Neuronal stem cell (in vitro differentiated cells): ENCODE measurements at places on chromosomes 6 and 20.

DNA sequence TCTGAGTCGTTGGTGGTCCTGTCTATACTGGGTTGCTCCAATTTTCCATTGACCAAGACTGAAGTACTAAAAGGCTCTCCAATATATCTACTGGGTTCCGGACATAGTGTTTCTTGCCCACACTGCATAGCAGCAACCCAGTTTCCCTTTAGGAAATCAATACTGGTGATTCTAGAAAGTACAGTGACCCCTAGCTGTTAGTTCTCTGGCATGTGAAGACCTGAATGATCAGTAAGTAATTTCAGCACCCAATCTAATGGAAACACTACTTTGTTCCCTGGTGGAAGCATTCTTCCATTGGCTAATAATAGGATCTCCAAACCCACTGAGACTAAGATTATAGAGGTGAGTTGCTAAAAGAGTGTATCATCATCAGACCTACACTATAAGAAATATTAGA is 40.8 kb upstream of the STMND1 start:
- DNase-seq: no peak

DNA sequence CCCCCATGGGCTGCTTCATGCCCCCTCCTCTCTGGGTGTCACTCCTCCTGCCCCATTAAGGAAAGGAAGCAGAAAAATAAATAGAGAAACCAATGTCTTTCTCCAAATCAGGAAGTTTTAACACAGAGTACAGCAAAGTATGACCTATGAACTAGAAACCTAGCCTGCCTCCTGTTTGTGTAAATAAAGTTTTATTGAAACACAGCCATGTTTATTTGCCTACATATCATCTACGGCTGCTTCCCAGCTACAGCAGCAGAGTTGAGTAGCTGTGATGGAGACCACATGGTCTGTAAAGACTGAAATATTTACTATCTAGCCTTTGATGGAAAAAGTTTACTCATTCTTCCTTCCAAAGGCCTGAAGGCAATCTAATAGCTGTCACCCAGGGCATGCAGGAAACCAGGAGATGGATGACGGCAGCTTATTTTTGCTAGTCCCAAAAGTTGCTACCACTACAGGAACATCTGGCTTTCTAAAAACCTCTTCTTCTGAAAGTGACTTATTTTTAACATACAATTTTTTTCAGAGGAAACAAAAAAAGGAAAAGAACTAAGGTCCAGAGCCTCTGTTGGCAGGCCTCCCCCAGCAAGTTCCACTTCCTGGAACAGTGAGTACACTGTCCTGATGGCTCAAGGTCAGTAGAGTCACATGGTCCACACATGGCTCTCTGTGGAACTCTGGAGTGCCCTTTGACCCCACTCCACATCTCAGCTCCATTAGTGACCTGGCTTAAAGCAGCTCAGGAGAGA is 287.8 kb downstream of the PTPRT start:
- DNase-seq: no peak

DNA sequence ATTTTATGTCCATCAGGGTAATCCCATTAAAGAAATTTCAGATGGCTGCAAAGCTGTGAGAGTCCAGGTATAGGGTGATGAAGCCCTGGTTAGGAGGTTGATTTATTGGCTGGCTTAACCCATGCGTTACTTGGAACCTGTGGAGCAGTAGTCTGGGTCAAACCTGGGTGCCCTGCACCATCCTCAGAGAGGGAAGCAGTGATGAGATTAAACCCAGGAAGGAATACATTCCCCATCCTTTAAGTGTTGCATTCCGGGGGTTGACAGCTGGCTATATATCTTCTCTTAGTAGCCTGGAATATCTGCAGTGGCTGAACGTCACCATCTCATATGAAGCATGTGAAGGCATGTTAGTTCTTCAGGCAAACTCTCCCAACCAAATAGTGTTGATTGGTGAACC is 44.9 kb upstream of the JAG1 start:
- no peak for DNase-seq

DNA sequence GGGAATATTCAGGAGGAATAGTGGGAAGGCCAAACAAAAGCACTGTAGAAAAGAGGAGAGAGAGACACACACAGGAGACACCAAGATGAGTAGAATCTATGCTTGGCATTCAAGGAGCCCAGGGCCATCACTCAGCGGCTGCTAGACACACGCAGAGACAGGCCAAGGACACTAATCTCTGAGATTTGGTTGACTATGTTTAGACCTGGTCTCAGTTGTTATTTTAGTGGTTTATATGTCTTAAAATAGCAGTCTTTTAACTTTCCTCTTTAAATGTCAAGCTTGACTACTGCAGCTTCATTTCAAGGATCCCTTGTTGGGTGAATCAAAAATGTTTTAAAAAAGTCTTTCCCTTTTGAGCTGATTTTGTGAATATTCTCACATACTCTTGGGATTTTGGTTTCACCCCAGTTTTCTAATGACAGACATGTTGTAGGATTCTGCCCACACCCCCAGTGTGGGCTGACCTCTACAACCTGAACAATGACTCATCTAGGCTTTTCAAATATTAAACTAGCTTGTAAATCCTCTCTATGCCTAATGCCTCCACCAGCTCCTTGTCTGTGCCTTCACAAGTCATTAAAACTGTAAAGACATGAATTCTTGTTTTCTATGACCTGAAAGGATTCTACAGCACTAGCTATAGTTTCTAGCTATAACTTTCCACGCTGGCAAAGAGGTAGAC is 142.7 kb upstream of the EXOC2 start:
- DNase-seq: no peak

- DNase-seq: no peak
These were observed 38.5 kb upstream of the BMP6 start for GRCh38 chr6:7687145-7688111.

DNA sequence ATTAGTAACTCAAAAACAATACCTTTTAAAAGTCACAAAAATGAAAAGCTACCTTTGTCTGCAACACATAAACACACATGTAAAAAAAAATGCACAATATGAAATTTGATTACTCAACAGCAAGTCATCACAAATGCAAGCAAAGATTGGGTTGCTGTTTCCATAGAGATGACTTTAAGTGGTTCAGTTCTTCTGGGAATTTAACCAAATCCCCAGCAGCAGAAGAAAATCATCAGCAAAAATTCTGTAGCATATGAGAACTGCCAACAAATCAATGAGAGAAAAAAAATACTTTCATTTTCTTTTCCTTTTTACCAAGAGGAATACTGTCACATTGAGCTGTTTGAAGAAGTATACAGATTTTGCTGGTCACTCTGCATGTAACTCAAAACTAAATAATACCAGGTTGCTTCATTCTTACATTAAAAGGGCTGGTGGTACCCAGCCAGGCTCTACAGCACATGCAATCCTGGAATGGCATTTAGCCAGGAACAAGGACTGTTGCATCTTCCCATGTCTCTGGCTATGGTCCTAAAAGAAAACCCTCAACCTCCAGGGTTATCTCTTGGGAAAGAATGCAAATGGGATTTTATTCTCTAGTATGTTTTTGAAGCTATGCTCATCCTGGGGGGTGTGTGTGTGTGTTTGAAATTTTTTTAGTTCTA is 158.3 kb downstream of the OPRM1 start:
- no peak for DNase-seq

GRCh38 chr20:4166726-4167035 is 151.3 kb upstream of the RNF24 start:
- no peak for DNase-seq

DNA sequence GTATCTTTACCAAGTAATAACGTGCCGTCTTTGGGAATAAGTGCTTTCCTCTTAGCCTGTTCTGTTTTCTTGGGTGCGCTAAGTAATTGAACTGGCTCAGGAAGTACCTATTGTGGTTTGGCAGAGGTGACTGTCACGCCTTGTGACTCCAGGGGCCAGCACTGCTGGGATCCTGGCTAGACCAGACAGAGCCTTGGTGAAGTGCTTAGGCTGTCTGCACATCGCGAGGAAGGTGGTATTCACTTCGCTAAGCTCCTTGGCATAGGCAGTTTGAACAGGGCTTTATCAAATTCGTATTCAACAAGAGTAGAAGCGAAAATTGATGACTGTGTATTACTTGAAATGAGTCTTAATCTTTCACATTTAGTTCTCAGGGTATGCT is 17.6 kb downstream of the PRDM1 start:
- DNase-seq: no peak

- DNase-seq: no peak
These were observed 117.2 kb downstream of the PDE10A start for GRCh38 chr6:165545806-165546205.

DNA sequence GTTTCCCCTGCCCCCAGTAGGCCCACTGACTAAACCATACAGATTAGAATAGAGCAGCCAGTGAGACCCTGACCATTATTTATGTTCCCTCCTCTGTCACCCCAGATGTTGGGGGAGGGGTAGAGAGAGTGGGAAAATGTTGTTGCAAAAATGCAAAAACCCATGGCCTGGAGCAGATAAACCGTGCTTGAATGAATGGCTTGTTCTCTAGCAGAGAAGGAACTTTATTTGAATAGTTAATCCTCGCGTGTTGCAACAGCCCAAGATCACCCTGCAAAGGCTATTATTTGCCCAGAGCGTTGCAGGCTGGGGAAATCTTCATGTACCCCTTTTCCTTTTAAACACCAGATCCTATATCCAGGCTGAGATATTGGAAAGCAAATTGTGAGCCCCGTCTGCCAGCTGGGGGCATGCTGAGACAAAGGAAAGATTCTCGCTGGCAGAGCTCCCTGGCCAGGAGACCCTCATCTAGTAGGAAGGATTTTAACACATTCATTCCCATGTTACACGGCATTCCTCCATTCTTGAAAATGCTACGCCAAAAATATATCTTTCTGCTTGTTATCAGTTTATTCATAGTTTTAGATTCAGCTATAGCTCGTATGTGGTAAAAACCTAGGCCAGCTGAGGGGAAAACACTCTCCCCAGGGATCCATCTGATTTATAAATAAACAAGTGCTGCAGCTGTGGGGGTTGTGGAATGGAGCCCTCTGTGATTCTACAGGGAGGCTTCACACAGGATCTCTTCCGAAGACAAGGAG is 53.0 kb downstream of the LINC00237 start:
- DNase-seq: no peak
